ENCODE measurements at places on chromosomes 11 and 22. TPM values are rescaled to one million over a fixed set of nuclear protein-coding genes. Genes with fewer than 3 reads are reported as not detected.

DNA sequence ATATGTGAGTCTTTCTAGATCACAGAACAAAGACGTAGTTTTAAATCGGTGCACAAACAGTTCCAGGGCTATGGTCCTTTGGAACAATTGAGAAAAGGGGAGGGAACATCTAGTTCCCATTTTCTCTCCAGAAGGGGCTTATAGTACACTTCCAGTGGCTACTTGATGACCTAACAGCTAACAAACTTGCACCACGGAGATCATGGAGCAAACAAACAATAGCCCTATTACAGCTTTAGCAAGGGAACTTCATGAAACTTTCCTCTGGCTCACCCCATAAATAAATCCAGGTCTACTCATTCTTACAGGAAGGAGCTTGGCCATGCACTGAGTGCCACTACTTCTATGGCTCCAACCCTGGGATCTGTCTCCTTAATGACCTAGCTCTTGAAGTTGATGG lies 8.3 kb upstream of the FOLR2 start:
- no peak for DNase-seq

DNA sequence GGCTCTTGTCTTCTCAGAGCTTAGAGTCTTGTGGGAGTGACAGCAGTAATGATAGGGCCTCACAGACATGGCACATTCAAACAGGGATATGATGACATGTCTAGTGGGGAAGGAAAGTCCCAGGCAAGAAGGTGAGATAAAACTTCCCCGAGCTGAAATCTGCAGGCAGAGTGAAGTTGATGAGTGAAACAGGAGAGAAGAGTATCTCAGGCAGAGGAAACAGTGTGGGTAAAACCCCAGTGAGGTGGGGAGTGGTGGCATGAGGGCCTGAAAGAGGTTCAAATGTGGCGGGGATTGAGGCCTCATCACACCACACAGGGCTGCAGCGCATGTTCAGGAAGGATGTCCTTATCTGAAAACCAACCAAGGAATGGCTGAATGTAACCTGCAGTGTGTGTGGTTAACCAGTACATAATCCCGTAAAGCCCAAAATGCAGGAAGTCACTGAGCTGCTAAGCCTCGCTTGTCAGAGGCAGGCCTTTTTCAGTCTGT lies 153.8 kb upstream of the E2F8 start:
- no peak for DNase-seq

DNA sequence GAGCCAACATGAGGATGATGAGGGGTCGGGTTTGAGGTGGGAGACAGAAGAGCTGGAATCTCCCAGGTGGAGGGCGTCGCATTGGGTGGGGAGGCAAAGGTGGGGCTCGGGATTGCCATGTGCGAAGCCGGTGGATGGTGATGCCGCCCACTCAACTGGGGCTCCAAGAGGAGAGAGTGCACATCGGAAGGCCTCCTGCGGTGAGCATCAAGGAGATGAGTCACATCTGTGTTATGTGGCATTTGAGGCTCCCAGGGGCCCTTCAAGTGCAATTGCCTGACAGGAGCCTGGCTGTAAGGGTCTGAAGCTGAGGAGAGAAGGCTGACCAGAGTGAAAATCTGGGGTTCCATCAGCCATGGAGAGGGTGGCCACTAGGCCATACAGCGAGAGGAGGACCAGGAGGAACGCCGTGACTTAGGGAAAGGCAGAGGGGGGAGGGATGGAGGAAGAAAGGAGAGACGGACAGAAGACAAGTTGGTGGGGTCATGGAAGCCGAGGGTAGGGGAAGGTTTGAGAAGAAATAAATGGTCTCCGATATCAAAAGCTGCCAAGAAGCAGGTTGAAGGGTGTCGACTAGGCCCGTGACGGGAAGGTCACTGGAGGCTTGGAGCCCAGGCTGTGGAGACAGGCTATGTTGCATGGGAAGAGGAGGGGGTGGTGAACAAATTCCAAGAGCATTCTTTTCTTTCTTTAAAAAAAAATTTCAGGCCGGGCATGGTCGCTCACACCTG lies 21.3 kb downstream of the RASD2 start:
- DNase-seq: no peak

DNA sequence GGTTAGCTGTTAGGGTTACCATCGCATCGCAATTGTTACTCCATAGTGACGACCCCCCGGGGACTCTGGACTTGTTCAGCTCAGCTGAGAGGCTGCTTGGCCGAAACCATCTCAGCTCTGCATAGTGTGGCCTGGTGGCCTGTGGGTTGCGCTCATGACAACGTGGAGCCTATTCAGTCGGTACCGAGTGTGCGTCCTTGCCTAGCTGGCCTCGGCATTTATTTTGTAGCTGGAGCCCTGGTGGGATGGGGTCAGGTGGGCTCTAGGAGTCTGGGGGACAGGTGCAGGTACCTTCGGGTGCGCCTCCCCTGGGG lies 13.5 kb downstream of the LRP5 start:
- no peak for DNase-seq

- DNase-seq: no peak
Observed at GRCh38 chr11:90202342-90202741, 20.5 kb downstream of the CHORDC1 start.

DNA sequence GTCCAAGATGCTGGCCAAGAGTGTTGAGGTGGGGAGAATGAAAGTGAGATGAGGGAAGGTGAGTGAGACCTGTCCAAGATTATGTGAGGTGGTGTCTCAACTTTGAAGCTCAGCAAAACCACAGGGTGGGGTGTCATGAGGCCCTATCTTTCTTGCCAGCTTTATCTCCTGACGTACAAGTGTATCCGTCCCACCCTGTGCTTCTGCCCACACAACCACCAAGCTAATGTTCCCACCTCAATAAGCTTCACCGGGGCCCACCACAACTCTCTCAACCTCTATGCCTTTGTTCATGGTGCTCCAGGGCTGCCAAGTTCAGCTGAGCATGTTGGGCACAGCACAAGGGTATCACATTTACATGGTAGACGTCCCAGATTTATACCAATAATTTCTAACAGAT lies 7.1 kb upstream of the TPST2 start:
- DNase-seq: no peak

GRCh38 chr11:121521145-121522042 lies 68.6 kb upstream of the SORL1-AS1 start:
- DNase-seq: no peak

- no peak for DNase-seq
Observed at GRCh38 chr11:61972672-61973475, 5.4 kb upstream of the FTH1 start.

DNA sequence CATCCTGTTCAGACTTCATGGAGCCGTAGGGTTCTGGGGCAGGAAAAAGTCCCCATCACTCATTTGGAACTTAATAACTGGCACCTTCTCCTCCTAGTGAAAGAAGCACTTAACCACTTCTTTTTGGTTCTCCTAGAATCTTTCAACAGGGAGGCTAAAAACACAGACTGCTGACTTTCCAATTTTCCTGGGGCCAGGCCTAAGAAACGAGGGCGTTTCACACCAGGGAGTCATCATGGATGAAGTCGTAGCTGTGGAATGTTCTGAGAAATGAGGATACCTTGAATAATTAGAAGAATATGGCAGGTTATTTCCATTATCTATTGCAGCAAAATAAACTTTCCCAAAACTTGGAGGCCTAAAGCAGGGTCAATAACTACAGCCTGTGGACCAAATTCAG lies 26.0 kb upstream of the API5 start:
- no peak for DNase-seq

DNA sequence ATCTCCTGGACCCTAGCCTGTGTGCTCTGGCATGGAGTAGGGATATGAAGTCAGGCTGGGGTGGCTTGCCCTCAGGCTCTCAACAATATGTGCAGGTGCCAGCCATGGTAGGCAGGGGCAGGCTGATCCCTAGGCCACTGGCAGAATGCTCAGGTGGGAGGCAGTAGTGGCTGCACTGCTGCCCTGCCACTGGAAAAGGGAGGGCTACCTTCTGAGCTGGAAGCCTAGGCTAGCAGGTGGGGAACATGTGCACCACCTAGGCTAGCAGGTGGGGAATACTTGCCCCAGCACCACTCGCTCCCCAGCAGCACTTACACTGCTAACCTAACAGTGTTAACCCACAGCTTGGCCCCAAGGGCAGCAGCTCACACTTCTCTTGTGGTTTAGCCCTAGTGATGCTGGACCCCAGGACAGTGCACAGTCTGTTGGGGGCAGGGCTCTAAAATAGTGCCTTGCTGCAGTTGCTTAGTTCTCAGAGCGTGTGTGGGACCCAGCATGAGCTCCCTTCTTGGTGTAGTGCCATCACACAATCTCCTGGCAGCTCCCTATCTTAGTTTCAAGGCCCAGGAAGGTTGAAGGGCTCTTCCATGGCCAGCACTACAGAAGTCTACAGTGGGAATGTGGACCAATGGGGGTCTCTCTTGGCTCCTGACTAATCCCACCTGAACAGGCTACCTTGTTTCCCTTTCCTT lies 130.8 kb downstream of the FCHSD2 start:
- no peak for DNase-seq

- DNase-seq: no peak
Observed at GRCh38 chr11:35748644-35749043, 86.1 kb downstream of the TRIM44 start.

- no peak for DNase-seq
Observed at GRCh38 chr11:44945666-44946065, 5.0 kb downstream of the TP53I11 start.

Gene SYT8
- not detected for total RNA-seq
